ENCODE measurements at places on chromosomes 7 and 10.

DNA sequence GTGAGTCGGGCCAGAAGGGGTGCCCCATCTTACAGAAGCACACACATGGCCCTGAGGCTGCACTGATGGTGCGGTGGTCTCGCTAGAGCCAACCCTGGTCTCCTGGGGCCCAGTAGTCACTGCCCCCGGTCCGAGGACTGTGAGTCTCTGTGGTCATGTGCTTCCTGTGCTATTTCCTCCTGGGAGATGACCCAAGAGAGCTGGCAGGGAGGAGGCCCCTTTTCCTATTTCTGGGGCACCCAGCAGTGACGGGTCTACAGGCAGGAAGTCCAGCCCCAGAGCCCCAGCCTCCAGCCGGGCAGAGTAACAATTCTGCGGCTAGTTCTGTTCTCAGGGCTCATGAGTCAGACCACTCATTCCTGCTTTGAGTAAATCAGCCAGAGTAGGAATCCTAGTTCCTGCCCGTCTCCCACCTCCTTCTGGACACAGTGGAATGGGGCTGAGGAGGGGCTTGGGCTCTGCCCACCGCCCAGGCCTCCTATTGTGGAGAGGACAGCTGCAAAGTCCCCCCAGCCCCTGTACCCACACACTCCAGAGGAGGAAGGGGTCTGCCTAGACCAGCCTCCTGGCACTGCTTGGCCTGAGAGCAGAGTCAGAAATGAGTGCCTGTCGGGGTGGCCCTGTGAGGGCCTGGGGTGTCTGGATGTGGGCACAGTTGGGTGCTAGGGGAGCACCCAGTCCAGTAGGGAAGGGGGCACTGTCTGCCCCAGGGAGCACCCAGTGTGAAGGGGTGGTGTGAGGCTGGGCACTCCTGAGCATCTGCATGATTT, 80.5 kb upstream of the PPIF start:
- no peak for DNase-seq

- DNase-seq = no peak
Observed at GRCh38 chr7:26673271-26673670, 191.1 kb downstream of the SKAP2 start.

DNA sequence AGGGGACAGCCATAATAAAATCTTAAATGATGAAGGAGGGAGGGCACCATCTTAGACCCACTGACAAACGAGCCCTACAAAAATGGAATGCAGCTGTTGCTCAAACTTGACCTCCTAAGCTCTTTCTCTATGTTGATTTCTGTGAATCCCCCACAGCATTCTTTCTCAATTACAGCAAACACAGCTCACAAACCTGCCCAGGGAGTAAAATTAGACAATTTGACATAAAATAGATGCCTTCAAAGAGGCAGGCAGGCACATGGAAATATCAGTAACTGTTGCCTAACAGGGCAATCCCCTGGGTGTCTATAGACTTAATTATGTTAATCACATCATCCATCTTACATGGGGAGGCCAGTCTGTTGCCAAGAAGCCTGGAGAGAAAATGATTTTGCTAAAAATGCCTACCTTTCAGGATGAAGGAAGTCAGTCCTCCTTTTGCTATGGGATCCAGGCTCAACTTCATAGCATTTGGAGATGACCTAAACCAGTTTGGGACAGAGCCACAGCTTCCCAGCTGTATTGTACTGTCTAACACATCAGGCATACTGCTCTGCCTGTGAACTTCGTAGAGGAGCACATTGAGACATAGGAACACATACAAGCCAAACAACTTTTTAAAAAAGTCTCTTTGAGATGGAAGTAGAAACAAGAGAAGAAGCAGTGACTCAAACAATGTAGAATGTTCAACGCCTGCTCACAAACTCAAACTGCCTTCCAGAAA, 1177.4 kb downstream of the SORCS1 start:
- DNase-seq = no peak

- DNase-seq = no peak
Observed at GRCh38 chr7:44403176-44403759, 77.9 kb upstream of the CAMK2B start.

- no peak for DNase-seq
Observed at GRCh38 chr10:24947304-24948097, 4.9 kb downstream of the PRTFDC1 start.

- no peak for DNase-seq
Observed at GRCh38 chr10:86388119-86388704, 21.6 kb upstream of the GRID1 start.

- DNase-seq = no peak
Observed at GRCh38 chr10:78408671-78409472, 375.2 kb downstream of the RPS24 start.

DNA sequence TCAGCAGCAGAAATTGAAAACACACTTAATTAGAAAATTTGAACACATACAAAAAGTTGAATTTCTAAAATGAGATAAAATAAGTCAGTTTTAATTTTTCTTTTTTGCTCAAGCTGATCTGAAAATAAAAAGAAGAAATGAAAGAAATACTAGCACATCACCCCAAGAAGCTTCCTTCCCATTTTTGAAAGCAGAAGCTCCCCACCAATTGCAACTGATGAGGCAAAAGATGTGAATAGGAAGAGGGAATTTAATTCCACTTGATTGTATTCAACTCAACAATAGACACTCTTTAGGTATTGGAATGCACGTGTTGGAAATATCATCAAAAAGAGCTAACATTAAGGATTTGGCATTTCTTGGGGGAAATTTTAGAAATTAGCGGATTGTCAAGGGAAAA, 175.8 kb downstream of the TRIL start:
- no peak for DNase-seq

Measured in liver (tissue), 10 donors.